ENCODE measurements at places on chromosomes 7 and 10. TPM values are rescaled to one million over a fixed set of nuclear protein-coding genes. Genes with fewer than 3 reads are reported as not detected.
A peak's percentile ranks its signal among the peaks of the same experiment; 100 is the strongest.

DNA sequence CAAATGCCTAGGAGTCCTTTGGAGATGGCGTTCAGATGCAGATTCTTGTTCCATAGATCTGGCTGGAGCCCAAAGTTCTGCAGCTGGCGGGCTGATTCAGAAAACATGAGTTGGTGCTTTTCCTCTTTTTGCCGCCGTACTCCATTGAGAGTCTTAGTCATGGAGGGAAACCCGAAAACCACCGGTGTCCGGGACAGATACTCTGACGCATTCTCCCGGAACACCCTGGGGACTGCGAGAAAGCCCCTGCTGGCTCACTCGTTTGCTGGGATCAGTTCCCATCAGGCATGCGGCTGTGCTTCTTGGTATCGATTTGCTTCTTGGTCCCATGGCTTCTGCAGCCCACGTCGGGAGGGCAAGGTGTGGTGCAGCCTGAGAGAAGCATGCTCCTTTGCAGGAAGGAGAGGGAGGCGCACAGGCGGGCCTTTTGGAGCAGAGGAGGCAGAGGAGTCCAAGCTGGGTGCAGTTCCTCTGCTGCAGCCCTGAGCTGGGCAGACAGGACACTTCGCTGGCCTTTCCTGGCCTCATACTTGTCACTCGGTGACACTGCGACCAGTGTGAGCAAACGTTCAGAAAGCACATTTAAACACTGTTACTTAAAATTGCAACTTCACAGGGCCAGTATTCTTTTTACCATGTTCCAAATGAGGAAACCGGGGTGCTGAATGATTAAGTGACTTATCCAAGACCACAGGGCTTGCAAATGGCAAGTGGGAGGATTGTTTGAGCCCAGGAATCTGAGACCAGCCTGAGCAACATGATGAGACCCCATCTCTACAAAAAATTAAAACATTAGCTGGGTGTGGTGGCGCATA, 30.6 kb upstream of the PFKFB3 start:
- DNase-seq: no peak

GRCh38 chr10:51806079-51806835, 106.9 kb upstream of the CSTF2T start:
- DNase-seq: no peak

GRCh38 chr7:30285536-30286284, 1.3 kb downstream of the ZNRF2 start:
- peak; percentile 90 for DNase-seq

DNA sequence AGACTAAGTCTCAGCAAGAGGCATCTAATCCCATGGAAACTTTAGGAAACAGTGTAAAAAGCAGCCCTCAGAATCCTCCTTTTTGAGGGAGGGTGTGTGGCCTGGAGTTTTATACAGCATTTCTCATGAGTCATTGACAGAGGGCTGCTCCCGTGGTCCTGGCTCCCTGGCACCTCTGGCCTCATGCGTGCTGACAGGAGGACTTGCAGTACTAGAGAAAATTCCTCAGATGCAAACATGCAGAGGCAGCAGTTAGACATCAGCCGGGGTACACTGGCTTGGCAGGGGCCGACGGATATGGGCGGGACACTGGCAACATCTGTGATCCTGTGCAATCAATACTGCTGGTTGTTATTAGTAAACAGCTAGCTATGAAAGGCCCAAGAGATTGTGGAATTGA, 925.1 kb upstream of the CELF2 start:
- no peak for DNase-seq

DNA sequence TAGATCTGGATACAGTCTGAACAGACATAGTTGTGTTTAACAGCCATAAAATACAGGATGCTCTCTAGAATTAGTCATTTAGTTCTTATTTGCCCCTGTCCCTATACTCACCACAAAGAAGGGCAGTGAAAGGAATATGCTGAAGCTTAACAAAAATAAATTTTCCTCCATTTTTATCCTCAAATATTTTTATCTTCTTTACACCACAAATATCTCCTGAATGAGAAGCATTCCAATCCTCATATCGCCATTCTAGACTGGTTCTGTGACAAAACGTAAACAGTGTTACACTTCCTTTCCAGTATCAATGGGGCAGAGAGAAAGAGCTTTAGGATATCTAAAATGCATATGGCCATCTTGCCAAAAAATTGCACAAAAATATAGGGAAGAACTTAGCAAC, 1.6 kb downstream of the OR9A2 start:
- DNase-seq: no peak

DNA sequence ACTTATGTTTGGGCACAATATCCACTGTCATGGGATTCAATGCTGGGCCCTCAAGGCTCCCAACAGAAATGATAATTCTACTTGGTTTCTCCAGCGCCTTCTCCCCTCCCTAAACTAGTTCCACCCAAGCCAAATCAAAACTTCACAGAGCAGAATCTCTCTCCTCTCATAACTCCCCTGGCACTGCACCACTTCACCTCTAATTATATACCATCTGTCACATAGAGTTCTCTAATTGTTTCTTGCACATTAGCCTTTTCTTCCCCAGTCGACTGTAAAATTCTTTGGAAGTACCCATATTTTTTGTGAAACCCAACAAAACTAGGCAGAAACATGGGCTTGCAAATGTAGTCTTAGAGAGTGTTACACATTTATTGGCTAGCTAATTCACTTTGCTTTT, 8.1 kb downstream of the SGMS1 start:
- DNase-seq: no peak

- DNase-seq: no peak
Measured at GRCh38 chr7:46201961-46202360, 280.9 kb upstream of the IGFBP3 start.

DNA sequence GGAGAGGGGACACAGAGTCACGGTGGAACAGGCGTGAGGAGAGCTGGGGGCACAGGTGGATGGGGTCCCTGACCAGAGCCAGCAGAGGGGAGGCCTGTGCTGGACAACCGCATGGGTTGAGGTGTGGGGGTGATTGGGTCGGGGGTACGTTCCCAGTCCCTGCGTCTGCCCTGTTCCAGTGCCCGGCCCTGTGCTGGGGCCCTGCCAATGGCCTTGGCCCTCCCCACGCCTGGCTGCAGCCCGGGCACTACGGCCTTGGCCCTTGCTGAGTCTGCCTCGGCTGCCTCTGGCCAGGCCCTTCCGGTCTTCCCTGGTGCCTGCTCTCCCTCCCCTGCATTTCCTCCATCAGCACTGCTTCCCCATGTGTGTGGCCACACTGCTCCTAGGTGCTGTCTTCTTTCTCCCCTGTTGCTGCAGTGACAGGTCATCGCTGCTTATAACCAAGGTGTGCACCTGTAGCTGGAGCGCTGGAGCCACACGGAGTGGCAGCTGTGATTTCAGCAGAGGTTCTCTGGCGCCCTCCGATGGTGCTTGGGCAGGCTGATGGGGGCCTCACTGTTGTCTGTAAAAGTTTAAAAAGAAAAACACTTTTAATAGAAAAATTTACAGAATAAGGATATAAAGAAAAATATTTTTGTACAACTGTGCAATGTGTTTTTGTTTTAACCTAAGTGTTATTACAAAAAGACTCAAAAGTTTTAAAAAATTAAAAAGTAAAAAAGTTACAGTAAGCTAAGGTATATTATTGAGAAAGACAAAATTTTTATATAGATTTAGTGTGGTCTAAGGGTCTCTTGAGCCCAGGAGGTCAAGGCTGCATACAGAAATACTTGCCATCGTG, 45.2 kb upstream of the BHLHA15 start:
- peak; percentile 84 for DNase-seq

DNA sequence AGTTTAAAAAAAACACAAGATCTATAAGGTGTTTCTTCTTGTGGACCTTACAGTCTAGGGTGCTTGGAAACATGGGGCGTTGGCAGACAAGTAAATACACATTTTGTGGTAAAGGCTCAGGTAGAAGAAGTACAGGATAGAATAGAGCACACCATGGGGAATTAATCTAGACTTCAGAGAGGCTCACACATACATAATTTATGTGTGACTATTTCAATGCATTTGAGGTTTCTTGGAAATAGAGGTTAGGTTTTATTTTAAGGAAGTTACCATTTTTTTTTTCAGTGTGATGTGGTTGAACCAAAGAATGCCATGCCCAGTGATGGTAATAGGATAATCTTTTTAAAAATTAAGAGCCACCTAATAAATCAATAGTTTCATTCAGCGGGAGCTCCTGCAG, 12.8 kb downstream of the CFTR start:
- DNase-seq: no peak

- no peak for DNase-seq
Measured at GRCh38 chr10:78002541-78003288, 26.6 kb downstream of the POLR3A start.

DNA sequence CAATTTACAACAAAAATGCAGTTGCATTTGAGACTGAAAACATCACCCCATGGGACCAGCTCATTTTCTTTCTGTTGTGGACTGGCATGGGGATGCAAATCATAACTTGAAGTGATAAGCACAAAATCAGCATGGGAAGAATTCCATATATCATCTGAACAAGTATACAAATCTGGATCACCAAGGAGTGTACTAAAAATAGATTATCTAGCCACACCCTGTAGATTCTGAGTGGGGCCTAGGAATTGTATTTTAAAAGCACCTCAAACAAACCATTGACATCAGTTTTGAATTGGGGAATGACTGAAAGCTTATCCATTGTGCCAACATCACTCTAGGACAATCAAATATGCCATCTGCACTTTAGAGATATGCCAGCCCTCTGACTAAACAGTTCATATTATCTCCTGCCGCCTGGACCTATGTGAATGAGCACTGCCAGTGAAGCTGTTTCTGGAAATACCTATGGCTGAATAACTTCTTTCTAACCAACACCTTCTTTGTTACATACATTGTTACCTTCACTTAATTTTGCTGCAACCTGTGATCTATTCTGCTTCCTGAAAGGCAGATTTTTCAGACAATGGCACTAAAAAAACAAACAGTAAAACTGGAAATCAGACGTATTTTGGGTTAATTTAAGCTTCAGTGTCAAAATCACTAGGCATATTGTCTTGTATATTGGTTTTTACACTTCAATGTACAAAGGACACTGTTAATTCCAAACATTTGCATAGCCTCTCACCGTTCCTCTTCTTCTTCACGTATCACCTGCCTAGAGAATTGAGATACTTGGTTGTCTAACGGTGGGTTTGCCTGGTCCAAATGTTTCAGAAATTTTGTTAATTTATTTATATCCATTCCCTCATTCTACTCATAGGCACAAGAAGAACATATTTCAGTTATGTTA, 42.4 kb upstream of the HGF start:
- DNase-seq: no peak

DNA sequence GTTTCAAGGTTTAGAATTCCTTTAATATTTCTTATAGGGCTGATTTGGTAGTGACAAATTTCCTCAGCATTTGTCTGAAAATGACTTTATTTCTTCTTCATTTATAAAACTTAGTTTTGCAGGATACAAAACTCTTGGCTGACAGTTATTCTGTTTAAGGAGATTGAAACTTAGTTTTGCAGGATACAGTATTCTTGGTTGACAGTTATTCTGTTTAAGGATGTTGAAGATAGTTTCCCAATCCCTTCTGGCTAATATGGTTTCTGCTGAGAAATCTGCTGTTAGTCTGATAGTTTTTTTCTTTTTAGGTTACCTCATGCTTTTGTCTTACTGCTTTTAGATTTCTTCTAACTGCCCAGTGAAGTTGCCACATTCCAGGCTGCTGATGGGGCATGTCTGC, 186.8 kb downstream of the ITGB1 start:
- DNase-seq: no peak

DNA sequence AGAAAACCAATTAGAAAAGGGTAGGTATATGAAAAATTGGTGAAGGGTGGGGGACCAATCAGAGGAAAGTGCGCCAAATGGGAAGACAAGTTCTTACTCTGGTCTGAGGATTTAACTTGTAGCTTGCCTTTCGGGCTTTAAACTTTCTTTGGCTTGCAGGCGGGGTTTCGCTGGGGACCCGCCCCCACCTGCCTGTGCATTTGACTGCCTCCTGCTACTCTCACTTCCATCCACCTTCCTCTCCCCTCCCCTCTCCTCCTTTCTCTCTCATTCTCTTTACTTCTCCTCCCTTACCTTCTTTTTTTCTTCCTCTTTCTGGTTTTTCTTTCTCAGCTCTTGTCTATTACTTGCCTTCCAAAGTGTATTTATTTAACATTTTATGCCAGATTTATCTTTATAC, 278.8 kb downstream of the DNAJB9 start:
- no peak for DNase-seq

DNA sequence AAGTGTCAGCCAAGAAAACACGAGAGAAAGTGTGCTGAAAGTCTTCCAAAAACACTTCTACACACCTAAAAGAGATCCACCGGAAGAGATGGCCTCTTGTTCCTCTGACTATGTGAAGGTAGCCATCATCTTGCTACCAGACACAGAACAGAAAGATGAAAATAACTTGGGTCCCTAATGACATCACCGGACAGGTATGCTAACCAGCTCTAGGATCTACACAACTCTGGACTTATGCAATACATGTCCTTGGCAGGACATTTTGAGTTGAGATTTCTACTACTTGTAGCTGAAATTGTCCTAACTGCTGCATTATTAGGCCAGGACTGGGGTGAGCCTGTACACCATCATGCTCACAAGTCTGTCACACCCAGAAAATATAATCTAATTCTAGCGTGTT, 358.7 kb downstream of the ELMO1 start:
- DNase-seq: no peak

GRCh38 chr7:24701261-24702235, 55.7 kb downstream of the GSDME start:
- no peak for DNase-seq

GRCh38 chr7:36045830-36046341, 107.2 kb upstream of the EEPD1 start:
- no peak for DNase-seq

DNA sequence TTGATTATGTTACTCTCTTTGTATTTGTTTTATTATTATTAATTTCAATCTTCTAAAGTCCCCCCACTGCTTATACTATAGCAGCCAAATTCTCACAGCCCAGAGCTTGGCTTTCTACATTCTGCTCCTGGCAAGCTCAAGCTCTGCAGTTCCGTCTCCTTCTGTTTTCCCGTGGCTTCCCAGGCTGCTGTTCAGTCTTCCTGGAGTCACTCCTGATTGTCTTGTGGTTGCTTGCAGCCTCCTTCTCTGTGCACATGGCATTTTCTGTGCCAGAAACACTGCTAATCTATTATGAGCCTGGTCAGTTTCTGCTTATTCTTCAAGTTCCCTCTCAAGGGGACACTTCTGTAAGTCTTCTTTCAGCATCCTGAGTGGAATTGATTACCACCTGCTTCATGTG, 533.7 kb upstream of the IGFBP3 start:
- no peak for DNase-seq

DNA sequence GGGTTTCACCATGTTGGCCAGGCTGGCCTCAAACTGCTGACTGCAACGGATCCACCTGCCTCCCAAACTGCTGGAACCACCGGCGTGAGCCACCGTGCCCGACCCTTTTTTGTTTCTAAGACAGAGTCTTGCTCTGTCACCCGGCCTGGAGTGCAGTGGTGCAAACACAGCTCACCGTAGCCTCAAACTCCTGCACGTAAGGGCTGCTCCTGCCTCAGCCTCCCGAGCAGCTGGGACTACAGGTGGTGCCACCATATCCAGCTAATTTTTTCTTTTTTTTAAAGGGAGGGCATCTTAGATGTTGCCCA, 36.4 kb downstream of the ADAP1 start:
- no peak for DNase-seq

Gene OR6B1
- not detected for total RNA-seq

Gene MRC1
- total RNA-seq: not detected

Gene POM121
- 17.5 TPM for total RNA-seq

Gene GIMAP8
- not detected for total RNA-seq

Gene ASB10
- total RNA-seq: not detected

Data from HT-29 (cell line).